ENCODE measurements at places on chromosomes 4 and X.
A peak's percentile ranks its signal among the peaks of the same experiment; 100 is the strongest.

DNA sequence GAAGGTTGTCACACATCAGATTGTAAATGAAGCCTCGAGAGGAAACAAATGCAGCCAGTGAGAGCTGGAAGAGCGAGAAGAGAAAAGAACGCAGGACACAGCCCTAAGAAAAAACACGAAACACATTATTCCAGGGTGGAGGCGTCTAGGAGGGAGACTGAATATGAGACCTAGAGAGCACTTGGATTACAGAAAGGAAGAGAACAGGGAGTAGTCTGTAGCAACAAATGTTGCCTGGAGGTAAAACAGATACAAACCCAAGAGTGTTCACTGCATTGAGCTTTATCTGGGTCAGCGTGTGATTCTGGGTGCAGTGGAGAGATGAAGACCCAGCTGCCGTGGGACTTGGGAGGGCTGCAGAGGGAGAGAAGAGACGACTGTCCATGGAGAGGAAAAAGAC lies 50.1 kb upstream of the SETD7 start:
- no peak for DNase-seq

DNA sequence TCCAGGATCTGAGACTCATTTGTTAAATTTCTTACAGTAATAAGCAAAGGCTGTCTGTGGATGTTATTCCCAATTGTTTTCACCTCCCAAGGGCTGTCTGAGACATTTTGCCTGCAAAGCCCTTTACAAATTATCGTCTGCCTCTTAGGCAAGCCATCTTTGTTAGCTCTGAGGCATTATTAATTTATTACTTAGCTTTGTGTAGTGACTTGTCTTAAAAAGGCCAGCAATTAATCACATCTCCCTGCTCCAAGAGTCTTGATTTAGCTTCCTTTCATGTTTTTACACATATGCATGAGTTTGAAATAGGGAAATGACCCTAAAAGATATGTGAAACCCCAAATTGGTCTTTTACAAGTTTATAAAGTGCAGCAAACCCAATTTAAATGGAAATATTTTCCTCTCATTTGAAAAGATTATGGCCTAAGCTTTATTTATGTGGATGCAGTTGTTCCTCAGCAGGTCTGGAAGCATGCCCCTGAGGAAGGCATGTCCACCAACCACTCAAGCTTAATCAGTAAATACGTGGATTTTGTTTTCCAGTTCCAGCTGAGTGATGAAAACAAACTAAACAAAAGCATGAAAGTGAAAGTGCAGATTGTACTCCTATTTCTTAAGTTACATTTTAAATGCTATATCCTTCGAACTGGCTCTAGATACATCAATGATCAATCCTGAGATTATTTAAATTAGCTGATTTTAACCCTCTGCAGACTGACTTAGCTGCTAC lies 173.6 kb upstream of the LNX1 start:
- DNase-seq, result no peak

DNA sequence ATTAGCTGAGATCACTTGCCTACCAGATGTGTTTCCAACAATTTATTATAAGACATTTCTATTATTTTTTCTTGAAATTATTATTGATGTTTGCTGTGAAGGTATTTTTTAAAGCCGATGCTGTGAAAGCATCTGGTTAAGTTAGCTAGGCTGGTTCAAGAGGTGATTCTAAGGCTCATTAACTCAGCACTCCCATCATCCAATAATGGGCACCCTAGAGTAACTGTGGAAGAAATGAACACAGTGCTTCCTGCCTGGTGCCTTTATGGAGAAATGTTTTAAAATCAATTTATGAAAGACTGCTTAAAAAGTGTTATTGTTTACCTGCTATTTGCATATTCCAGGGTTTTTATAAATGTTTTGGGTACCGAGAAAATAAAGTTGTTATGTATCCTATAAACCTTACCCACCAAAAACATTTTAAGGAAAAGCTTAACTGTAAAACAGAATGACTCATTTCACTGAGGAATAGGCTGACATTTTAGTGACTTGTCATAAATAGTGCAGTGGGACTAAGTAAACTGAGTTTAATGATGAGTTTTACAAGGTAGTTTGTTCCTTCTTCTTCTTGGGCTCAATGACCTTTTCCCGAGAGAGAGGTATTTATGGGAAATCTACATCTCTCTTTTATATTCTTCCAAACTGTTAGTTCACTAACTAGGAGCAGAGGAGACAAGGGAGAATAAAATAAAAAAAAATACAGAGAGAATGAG lies 310.0 kb upstream of the AADAT start:
- no peak for DNase-seq

DNA sequence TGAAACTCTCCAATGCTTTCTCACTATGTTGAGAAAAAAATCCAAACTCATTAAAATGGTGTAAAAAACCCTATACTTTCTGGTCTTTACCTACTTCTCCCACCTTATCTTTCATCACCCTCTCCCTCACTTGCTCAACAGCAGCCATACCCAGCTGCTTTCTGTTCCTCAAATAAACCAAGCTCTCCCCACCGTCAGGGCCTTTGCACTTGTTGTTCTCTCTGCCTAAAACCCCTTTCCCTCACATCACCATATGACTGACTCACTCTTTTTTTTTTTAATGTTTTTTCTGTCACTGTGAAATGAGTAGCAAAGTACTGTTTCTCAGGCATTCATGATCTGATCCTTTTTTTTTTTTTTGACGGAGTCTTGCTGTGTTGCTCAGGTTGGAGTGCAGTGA lies 122.3 kb upstream of the TMEM164 start:
- no peak for DNase-seq

DNA sequence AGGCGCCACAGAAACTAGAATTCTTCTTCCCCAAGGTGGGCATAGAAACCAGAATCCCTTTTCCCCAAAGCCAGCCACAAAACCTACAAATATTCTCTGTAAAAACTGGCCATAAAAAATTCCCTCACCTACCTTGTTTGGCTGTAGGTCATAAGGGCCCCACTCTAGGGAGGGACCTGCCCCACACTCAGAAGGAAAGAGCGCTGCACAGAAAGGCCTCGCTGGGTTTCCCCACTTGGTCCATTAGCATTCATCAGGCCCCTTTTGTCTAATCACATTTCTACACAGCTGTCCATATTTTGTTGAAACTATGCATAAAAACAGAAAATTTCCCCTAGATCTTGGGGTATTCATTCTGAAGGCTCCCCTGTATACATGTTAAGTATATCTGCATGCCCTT lies 54.1 kb downstream of the PHKA2 start:
- DNase-seq, result no peak

DNA sequence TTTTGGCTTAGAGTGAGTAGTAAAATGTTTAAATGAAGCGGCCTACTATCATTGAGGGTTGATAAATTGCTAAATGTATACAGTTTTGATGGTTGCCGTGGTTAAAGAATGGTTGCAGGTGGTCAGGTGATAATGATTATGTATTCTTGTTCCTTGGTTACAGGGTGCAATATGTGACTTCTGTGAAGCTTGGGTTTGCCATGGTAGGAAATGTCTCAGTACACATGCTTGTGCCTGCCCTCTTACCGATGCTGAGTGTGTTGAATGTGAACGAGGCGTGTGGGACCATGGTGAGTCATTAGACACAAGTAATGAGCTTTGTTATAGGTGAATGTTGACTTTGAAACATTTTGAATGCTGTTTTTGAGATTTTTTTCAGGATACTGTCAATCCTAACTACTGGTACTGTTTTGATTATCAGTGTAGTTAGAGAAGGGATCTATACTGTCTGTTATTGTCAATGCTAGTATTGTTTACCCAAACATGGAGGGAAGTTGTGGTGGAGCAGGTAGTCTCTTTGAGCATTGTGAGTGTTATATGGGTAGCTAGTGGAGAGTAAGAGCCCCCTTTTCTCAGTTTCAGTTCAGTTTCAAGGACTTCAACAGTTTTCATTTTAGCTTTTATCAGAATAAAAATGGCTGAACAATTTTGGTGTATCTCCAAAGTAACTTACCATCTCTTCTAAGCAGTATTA lies 8.9 kb downstream of the ZNF330 start:
- DNase-seq, result no peak

DNA sequence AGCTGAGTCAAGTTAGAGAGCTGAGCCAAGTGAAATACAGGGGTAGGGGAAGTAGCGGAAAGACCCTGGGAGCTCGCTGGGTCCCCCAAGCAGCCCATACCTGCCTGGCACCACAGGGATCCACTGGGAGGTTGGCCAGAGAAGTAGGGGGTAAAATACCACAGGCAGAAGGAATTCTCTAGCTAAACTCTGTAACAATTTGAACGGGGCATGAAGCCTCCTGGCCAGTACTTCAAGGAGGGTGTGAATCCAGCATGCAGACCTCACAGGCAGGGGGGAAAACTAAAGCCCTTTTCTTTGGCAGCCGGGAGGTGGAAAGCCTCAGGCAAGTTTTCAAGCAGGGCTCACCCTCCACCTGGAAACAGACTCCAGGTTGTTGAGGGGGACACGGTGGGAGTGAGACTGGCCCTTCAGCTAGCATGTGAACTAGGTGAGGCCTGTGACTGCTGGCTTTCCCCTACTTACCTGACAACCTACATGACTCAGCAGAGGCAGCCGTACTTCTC lies 3.7 kb upstream of the UGT2A1 start:
- DNase-seq, result no peak

DNA sequence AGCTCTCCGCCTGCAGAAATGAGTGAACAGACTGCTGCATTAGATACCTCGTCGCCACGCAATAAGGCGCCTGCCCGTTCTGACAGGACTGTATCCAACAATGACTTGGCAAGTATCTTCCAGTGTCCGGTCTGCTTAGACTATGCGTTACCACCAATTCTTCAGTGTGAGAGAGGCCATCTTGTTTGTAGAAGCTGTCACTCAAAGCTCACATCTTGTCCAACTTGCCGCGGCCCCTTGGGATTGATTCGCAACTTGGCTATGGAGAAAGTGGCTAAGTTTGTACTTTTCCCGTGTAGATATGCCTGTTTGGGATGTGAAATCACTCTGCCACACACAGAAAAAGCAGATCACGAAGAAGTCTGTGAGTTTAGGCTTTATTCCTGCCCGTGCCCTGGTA lies 172.0 kb upstream of the MAGEB16 start:
- no peak for DNase-seq

DNA sequence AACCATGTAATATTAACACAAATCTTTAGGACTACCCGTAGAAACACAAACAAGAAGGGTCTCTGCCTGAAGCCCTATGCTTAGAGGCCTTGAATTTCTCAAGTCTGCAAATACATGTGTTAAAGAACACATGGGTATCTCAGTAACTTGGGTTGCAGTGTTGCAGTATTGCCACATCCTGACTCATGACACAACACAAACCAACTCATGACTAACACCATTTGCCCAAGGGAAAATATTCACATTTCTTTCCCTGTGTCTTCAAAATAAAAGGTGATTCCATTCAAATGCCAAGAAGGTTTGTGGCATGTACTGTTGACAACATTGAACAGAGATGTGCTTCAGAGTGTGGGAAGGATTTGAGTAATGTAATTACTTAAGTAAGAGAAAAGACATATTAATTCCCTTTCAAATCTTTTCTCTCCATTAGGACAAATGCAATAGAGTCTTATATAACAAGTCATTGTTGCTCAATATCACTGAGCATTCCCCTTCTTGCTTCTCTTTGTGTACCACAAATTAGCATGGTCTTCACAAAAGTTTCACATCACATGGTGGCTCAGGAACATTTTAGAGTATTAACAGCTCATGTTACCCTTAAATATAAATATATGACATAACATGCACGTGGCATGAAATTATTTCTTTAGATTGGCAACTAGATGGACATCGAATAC lies 487.1 kb downstream of the STPG2 start:
- DNase-seq, result no peak

DNA sequence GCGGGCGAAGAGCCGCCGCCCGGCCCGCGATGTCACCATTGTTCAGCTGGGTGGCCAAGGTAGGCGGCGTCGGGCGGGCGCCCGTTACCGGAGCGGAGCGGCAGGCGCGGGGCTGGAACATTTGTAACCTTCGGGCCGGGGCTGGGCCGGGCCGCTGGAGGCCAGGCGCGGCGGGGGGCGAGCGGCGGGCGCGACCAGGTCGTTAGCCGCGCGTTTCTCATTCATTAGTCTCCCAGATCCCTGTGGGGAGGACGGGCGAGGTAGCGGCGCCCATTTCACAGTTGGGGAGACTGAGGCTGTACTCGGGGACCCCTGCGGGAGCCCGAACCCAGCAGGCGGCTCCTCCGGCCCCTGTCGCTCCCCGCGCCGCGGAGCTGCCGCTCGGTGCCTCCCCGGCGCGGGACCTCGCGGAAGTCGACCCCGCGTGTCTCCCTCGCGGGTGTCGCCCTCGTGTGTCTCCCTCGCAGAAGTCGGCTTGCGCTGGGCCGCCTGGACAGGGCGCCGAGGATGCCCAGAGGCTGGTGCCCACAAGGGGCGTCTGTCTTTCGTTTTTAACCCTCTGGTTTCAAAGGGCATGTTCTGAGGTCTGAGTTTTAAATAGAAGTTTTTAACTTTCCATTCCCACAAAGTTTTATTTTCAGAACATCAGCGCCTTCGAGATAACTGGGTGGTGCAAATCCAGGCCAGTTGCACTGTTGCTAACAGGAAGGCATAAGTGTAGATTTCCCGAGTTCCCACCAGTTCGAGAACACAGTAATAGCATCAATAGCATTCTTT lies 17.5 kb downstream of the PTTG2 start:
- DNase-seq, result peak; percentile 77

DNA sequence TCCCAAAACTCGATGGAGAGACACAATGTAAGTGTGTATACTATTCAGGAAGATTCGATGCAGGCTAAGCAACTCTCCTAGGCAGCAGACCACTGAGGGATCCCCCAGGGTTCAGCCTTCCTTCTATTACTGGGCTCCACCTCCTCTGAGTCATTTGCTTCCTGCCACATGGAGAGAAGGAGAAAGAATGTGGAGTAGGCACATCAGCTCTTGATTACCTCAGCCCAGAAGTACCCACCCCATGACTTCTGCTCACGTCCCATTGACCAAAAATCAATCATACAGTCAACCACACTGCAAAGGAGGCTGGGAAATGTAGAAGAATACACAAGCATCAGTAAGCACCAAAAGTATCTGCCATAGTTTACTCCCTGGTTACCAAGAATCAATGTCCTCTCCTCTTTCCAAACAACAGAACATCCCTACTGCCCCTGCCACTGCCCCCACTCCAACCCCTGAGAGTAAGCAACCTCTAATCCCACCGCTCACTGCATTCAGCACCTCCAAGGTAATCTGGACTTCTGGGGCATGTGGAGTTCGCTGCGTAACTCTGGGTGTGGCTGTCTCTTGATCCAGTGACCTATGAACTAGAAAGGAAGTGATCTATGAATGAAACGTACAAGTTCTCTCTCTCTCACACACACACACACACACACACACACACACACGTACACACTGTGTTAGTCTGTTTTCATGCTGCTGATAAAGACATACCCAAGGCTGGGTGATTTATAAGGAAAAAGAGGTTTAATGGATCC lies 91.2 kb upstream of the C1QTNF7 start:
- no peak for DNase-seq
